ENCODE measurements at places on chromosomes 5 and 9. TPM values are rescaled to one million over a fixed set of nuclear protein-coding genes. Genes with fewer than 3 reads are reported as not detected.

Gene TTC39B
- 43.3 TPM for total RNA-seq

Gene DOCK8
- 284 TPM for total RNA-seq

DNA sequence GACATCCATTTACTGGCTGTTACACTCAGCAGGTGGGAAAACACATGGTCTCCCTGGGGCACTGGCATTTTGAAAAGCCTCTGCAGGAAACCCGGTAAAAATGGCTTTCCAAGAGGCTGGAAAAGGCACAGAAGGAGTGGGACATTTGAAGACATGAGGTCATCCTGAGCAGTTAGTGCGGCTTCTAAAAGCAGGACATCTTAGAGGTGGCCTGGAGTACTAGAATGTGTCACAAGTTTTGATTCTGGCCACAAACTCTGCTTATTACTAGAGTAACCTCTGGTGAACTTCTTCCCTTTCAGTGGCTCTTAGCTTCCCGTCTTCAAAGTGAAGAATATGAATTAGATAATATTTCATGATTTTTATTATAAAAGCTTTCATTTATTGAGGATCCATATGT is 423.0 kb upstream of the BRINP1 start:
- no peak for DNase-seq

DNA sequence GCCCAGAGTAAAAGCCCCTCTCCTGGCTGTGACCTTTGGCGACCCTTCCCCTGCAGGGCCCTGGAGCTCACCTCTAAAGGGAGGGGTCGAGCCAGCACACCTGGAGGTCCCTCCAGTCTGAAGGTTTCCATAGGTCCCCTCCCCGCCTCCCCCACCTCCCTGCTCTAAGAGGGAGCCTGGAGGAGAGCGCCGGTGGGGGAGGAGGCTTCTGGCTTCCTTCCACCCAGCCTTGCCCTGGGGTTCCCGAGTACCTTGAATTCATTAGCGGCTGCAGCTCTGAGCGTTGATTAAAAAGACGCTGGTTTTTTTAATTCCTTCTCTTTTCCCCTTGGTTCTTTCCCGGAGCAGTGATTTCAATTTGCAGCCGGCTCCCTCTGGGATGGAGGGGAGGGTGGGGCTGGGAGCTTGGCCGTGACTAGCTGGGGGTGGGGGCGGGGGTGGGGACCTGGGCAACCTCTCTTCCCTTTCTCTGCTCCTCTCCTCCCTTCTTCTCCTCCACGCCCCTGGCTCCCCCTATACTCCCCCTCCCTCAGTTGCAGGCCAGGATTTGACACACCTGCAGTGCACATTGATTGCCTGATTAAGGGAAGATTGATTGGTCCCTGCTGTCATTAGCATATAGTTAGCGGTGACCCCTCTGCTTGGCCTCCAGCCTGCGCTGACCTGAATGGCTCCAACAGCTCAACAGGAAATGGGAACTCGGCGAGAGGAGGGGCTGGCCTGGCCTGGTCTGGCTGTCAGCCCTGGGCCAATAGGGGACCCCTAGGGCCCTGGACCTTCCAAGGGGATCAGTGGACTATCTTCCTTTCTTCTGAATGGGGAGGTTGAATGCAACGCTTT is 67.5 kb upstream of the RAPGEF1 start:
- no peak for DNase-seq

DNA sequence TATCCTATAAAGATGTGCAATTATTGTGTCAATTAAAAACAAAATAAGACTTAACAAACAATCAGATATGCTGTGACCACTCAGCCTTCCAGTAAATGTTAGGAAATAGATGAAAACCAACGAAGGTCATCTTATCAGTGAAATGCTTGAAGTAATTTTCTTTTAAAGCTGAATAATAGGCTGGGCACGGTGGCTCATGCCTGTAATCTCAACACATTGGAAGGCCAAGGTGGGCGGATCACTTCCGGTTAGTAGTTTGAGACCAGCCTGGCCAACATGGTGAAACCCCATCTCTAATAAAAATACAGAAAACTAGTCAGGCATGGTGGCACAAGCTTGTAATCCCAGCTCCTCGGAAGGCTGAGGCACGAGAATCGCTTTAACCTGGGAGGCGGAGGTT is 31.2 kb downstream of the NLN start:
- DNase-seq = no peak

DNA sequence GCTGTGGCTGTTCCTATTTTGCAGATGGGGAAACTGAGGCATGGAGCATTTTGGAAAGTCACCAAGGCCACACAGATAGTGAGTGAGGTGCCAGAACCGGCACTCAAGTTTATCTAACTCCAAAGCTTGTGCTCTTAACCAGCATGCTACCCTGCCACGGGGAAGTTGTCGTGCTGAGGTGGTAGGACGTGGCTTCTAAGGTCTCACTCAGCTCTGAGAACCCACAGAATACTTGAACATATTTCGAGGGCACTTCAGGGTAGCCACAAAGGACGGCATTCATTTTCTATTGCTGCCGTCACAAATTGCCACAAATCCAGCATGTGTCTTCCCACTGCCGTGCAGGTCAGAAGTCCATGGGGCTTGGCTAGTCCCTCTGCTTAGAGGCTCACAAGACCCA is 116.7 kb downstream of the OLFM1 start:
- no peak for DNase-seq

Data from naive thymus-derived CD4-positive, alpha-beta T cell (primary cell).